CD8-positive, alpha-beta T cell (primary cell): ENCODE measurements at places on chromosomes 5 and 9.

DNA sequence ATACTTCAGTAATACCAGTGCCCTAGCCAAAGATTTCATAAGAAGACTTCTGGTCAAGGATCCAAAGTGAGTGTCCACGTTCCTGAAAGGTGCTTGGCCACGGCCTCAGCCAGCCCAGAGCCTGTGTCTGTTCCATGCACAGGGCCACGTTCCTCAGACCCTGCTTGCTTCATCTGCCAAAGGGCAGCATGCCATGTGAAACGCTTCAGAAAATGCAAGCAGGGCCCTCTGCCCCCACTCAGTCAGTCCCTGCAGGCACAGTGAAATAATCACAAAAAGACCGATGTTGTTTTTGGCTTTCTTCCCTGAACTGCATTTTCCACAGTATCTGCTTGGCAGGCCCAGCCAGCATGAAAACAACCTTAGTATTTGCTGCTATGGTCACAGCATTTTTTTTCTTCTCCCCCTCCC lies 85.5 kb upstream of the CTSL start:
- DNase-seq, result no peak

DNA sequence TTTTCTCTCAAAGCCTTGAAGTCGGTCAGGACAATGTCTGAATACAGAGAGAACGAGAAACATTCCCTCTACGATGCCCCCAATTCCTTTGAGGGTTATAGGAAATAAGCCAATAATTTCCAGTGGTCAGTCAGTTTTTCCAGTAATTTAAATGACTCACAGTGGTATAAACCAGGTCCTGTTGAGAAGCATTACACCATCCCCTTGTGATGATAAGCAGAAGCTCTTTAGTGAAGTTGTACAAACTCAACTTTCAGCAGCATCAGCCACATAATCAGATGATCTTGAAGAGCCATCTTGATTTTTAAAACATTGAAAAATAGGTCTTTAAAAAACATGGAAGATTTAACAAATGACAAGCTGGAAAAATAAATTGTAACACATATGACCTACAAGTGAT lies 173.9 kb upstream of the ZNF462 start:
- DNase-seq, result no peak

DNA sequence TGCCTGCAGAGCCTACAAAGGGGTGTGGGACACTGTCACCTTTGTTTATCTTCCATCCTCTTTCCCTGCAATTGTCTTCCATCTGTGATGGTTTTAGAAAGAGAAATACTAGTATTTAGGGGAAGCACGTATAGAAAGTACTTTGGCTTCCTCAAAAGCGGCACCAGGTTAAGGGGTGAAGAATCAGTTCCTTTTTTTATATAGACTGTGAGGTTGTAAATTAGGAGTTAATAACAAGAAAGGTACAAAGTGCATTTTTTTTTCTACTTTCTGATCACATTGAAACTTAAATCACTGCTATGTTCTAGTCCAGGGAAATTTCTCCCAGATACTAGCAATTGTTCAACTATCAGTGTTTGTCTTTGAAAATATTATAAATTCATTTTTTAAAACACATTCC lies 219.3 kb downstream of the CEMIP2 start:
- DNase-seq, result no peak

DNA sequence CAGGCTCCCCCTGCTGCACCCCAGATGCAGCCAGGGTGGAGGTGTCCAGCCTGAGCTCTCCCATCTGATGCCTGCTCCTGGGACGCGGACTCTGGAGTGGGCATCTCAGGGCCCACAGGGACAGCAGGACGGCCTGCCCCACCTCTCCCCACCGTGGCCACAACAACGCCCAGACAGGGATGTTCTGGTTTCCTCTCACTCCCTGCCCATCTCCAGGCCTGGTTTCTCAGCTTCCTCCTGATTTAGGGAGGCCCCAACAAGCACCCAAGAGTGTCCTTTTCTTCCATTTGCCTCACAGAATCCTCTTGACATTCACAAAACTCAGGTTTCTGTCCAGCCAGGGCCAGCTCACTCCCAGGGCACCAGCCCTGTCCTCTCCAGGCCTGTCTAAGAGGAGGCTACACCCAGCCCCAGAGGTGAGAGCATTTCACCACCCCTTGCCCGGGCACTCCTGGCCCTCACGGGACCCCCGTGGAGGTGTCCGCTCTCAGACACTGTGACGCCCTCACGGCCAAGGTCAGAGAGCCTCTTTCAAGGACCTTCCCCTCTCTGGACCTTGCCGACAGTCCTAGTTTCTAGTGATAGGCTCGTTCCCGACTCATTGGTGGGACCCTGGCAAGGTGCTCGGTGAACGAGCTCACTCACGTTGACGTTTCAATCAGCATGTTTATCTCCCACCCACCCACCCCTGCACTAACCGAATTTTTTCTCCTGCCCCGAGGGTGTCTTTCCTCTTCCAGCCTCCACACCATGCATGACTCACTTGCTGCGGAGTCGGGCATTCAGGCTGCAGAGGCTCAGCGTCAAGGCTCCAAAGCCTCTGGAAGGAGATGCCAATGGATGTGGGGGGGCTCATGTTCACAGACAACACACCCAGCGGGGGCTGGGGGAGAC lies 62.0 kb upstream of the UNC5A start:
- no peak for DNase-seq

DNA sequence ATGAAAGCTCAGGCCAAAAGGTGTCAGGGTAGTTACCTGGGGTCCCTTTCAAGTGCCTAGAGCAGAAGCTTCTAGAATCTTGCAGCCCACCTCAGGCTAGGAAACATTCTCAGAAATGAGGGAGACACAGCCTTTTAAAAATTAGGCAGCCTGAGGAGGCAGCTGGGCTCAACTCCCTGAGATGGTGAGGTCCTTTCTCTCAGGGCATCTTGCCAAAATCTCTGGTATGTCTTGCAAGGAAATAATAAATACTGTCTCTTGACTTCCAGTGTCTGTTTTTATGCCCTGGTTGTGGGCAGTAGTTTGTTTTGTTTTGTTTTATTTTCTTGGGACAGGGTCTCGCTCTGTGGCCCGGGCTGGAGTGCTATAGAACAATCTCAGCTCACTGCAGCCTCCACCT lies 100.9 kb upstream of the APC start:
- DNase-seq, result no peak

- no peak for DNase-seq
Observed at GRCh38 chr5:9284781-9285307, 261.0 kb downstream of the SEMA5A start.

- peak; percentile 59 for DNase-seq
Observed at GRCh38 chr9:126690431-126691051, 76.8 kb downstream of the LMX1B start.
